ENCODE measurements at places on chromosomes 7 and 10.

DNA sequence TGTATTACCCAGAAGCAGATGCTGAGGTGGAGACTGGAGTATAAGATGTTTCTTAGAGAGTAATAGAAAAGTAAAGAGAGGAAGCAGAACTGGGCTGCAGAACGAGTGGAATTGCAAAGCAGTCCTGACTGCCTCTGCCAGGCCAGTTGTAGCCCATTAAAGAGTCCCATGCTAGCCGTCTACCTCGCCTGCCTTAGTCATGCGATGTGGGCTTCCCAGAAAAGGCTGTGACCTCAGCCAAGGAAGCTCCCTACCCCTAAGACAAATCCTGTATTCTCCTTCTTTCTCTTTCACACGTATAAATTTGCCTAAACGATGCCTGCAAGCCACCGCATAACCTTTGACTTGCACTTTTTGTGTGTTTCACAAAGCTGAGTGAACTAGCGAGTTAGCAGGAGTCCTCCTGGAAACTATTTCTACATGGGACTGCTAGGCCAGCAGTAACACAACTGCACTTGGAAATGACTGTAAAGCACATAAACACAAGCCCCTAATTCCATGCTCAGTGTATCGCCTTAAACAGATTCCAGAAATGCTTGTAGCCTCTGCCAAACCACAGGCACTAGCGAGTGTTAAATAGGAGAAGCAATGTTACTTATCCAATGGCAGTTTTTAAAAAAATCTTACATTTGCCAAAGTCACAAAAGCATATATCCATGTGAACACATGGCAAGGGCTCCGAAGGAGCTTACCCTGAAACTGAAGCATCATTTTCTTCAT, 47.4 kb upstream of the GNAI1 start:
- no peak for DNase-seq

- DNase-seq = no peak
Measured at GRCh38 chr7:40507166-40507565, 372.4 kb downstream of the SUGCT start.

GRCh38 chr10:82918022-82918421, 1043.0 kb downstream of the NRG3 start:
- no peak for DNase-seq

DNA sequence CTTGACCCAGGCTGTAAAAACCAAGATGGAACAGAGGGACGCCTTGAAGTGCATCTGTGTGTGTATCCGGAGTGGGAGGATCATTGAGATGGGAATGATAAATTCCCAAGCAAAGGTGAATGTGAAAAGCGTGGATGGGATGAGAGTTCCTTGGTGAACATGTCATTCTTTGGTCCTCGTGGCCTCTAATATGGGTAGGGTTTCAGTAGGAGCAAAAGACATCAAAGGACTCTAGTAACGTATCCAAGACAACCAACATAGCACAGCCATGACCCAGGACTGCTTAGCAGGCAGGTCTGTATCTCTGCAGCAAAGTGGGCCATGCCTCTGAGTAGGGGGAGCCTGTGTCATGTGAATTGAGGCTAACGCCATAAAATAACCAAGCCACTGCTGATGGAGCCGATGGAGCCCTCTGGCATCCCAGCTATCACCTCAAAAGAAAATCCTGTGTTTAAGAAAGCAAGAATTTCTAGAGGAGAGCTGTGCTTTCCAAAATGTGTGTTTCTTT, 98.6 kb downstream of the CCDC3 start:
- DNase-seq = no peak

GRCh38 chr7:44325201-44325671, at the start of gene CAMK2B:
Gene CAMK2B, minus strand, starts transcription at chr7:44325594. Its CDS starts 173 bp downstream, at chr7:44325421.
- no peak for DNase-seq

DNA sequence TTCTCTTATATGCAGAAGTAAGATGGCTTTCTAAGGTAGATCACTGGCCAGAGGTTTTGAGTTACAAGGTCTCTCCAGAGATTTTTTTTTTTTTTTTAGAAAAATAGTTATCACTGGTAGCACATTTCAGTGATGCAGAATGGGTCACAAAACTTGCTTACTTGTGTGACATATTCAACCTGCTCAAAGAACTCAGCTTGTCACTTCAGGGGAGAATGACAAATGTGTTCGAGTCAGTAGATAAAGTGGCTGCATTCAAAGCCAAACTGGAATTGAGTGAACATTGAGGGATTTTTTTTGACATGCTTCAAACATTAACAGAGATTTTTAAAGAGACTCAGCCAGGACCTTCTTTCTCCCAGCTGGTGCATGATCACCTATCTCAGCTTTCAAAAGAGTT, 33.4 kb downstream of the PHTF2 start:
- no peak for DNase-seq

DNA sequence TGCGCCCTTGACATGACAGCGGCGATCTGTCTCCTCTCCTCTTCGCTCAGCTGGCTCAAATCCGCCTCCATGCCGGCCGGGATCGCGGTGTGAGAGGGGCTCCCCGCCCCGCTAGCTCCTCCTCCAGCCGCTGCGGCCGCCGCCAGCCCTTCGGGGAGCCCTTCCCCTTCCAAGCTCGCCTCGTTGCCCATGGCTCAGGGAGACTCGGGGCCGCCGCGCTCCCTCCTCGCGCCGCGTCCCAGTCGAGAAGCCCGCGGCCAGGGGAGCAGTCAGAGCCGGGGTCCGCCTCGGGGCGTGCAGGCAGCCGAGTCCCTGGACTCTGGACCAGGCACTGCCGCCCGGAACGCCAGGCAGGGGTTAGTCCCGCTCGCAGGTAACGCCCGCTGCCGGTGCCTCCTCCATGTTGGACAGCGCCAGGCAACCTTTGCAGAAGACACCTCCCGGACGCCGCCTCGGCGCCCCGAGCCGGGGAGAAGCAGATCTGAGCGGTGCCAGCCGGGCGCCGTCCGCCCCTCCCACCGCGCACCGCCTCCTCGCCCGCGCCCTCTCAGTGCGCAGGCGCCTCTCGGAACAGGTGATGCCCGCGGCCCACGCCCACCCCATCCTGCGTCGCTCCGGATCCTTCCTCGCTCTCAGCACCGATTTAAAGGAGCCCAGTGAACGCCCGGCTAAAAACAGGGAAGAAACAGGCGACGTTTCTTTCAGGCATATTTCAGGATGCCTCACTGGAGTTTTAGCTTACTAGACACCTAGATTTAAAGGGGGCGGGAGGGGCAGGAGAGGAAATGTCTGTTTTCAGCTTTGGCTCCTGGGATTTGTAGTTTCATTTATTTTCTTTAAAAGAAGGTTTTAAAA, at the start of gene PCLO:
PCLO (minus strand) TSS at position 483 of the 855 bp plus-strand sequence; CDS start at position 191, 292 bp downstream.
- no peak for DNase-seq

DNA sequence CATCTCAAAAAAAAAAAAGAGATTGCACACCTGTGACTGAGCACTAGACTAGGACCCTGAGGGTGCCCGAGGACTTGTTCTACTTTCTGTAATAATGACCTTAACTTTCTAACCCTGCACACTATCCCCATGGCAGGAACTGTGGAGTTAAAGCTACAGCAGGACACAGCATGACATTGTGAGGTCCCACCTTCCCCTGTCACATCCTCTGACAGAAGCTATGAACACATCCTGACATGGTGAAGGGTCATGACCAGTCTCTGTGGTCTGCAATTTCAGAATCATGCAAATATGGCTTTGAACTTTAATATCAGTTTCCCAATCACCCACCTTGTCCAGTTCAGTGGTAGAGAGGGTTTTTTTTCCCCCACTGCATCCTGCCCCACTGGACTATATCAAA, 18.5 kb upstream of the SAR1A start:
- no peak for DNase-seq

DNA sequence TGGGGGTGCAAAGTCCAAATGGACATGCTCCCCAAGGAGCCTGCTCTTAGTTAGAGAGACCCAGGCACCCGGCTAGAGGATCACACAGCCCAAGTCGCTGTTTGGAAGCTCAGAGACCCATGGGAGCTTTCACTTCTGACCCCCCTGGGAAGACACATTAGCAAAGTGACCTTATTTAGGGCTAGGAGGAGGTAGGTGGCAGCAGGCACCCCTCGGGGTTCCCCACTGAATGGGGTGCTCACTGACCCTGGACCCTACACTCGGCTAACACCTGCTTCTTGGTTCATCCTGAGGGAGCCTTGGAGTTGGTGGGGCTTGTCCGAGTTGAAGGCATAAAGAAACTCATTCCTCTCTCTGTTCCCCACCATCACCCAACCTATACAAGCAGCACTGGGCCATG, 27.1 kb upstream of the HABP2 start:
- DNase-seq = no peak

- no peak for DNase-seq
Measured at GRCh38 chr7:47778153-47778661, 170.1 kb downstream of the PKD1L1 start.

GRCh38 chr10:82813856-82814255, 938.9 kb downstream of the NRG3 start:
- no peak for DNase-seq
